ENCODE measurements at places on chromosomes 3 and 15. TPM values are rescaled to one million over a fixed set of nuclear protein-coding genes. Genes with fewer than 3 reads are reported as not detected.

DNA sequence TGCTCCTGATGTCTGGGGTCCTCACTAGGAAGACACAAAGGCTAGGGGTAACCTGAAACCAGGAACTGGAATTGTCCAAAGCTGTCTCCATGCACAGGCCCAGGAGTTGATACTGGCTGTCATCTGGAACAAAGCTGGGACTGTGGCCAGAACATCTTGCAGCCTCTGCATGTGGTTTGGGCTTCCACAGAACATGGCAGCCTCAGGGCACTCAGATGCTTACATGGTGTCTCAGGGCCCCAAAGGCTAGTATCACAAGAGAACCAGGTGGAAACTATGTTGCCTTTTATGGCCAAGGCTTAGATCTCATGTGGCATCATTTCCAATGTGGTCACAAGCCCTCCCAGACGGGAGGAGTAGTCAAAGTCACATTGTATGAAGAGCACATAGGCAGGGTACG is 335.2 kb upstream of the TRIM42 start:
- no peaks in the 10 kb centered on the region for H3K27me3 ChIP-seq
- H3K27ac ChIP-seq, result no peak overlapping the region
- H3K4me3 ChIP-seq, result no peak overlapping the region
- H3K36me3 ChIP-seq, result no peaks in the 10 kb centered on the region
- peaks cover 6% of the 10 kb centered on the region for H3K4me1 ChIP-seq

GRCh38 chr3:136979204-136979603 is 21.4 kb downstream of the IL20RB start:
- H3K36me3 ChIP-seq, result no peaks in the 10 kb centered on the region
- H3K27me3 ChIP-seq, result no peaks in the 10 kb centered on the region
- H3K4me1 ChIP-seq, result no peaks in the 10 kb centered on the region
- DNase-seq, result no peak
- no peak overlapping the region for H3K4me3 ChIP-seq

- H3K27me3 ChIP-seq, result no peaks in the 10 kb centered on the region
- H3K36me3 ChIP-seq, result no peaks in the 10 kb centered on the region
These were observed 176.6 kb downstream of the USP13 start for GRCh38 chr3:179829401-179829800.

GRCh38 chr3:15291589-15292541 is 40.5 kb downstream of the SH3BP5 start:
- no peaks in the 10 kb centered on the region for H3K36me3 ChIP-seq
- DNase-seq, result no peak
- H3K27ac ChIP-seq, result peak overlapping the region; percentile 32

DNA sequence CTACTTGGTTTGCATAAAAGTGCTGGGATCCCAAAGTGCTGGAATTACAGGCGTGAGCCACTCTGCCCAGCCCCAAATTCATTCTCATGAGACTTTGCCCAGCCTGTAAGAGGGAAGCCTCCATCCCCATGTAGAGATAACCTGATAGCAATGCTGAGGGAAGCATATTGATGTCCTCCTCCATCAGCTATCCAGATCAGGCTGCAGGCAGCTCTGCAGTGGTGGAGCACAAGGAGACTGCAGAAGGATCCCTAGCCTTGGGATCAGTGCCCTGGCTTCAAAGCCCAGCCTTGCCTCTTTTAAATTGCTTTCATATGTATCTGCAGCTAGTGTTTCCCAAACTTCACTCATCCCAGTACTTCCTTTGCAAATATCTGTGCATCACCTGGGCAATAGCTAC is 32.7 kb downstream of the MECOM start:
- H3K27me3 ChIP-seq, result no peaks in the 10 kb centered on the region
- no peaks in the 10 kb centered on the region for H3K36me3 ChIP-seq
- H3K4me3 ChIP-seq, result no peak overlapping the region
- no peak overlapping the region for H3K27ac ChIP-seq
- H3K4me1 ChIP-seq, result no peaks in the 10 kb centered on the region

GRCh38 chr3:131349946-131350347 is 31.6 kb upstream of the NUDT16 start:
- H3K27ac ChIP-seq, result peak overlapping the region; percentile 91
- peaks cover 43% of the 10 kb centered on the region for H3K4me1 ChIP-seq
- no peaks in the 10 kb centered on the region for H3K27me3 ChIP-seq
- no peaks in the 10 kb centered on the region for H3K36me3 ChIP-seq

DNA sequence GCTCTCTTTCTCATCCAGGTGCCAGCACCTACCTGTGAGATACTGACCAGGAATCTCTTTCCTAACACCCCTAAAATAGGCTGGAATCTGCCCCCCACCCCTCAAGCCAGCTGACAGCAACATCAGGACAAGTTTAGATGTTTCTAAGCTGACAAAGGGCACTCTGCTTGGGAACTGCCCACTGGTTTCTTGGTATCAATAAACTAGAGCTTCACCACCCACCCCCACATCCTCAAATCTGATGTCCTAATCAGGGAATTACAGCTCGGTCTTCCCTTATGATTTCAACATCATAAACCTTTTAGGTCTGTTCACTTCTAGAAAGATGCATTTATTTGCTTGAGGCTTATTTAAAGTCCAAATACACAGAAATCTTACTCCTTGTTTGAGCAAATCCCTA is 34.7 kb downstream of the CEP19 start:
- H3K36me3 ChIP-seq, result no peaks in the 10 kb centered on the region
- H3K27ac ChIP-seq, result no peak overlapping the region
- no peaks in the 10 kb centered on the region for H3K4me1 ChIP-seq
- DNase-seq, result no peak
- no peaks in the 10 kb centered on the region for H3K27me3 ChIP-seq

DNA sequence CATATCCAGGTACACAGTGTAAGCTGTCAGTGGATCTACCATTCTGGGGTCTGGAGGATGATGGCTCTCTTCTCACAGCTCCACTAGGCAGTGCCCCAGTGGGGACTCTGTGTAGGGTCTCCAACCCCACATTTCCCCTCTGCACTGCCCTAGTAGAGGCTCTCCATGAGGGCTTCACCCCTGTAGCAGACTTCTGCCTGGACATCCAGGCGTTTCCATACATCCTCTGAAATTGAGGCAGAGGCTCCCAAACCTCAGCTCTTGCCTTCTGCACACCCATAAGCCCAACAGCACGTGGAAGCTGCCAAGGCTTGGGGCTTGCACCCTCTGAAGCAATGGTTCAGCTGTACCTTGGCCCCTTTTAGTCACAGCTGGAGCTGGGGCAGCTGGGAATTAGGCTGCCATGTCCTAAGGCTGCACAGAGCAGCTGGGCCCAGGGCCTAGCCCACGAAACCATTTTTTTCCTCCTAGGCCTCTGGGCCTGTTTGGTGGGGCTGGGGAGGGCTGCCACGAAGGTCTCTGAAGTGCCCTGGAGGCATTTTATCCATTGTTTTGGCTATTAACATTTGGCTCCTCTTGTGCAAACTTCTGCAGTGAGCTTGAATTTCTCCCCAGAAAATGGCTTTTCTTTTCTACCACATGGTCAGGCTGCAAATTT is 65.5 kb upstream of the FILIP1L start:
- H3K4me1 ChIP-seq, result no peaks in the 10 kb centered on the region
- no peak overlapping the region for H3K27ac ChIP-seq
- H3K4me3 ChIP-seq, result no peak overlapping the region
- DNase-seq, result no peak

DNA sequence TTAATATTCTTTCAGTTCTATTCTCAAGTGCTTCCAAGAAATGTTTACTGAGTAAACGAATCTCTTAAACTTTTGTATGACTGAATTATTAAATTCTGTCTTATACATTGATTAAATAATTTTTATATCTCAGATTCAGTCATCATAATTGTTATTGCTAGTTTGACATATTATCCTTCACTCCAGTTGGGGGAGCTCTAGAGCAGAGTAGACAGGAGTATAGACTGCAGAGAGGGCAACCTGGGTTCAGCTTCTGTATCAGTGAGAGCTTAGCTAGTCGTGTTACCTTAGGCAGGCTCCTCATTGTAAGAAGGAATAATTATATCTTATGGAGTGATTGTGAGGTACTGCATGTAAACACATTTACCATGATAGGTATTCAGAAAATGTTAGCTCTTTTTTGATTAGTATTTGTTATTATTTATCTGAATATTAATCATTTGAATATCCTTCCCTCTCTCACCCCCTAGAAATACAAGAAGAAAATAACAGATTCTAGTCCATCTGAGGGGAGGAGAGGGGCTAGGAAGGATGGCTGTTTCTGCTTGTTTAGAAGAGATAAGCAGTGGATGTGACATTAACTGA is 31.0 kb upstream of the ZCWPW2 start:
- H3K27me3 ChIP-seq, result no peaks in the 10 kb centered on the region
- no peaks in the 10 kb centered on the region for H3K4me1 ChIP-seq
- no peak overlapping the region for H3K4me3 ChIP-seq

DNA sequence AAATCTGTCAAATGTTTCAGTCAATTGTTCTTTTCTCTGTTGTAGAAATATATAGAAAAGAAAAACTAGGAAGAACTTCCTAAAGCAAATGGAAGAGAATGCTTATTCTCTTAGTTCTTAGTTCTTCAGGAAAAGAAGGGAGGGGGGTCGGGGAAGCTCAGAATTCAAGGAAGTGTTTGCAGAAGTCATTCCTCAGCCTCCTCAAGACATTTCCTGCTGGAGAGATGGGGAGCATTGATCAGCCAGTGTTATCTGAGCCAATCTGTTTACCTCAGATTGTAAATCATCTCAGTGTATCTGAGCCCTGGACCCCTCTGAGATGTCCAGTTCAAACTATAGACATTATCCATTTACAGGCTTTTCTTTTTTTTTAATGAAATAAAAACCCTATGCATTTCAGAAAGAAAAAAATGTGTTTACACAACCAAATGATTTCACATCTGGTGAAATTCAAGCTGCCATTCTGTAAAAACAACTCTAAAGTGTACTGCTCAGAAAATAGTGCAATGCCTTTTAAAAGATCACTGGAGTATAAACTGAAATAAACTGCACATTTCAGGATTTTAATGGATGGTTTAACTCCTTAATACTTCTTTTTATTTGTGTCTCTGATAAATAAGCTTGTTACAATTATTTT is 460.7 kb downstream of the ROBO1 start:
- H3K4me1 ChIP-seq, result no peaks in the 10 kb centered on the region
- no peaks in the 10 kb centered on the region for H3K36me3 ChIP-seq
- no peak for DNase-seq
- no peak overlapping the region for H3K27ac ChIP-seq
- H3K4me3 ChIP-seq, result no peak overlapping the region
- no peaks in the 10 kb centered on the region for H3K27me3 ChIP-seq

The TJP1 gene
- total RNA-seq, result 108 TPM

The SHC4 gene
- 1.1 TPM for total RNA-seq

The FETUB gene
- not detected for total RNA-seq

Measured in thyroid gland (tissue), 4 donors.